ENCODE measurements at places on chromosomes 2 and 18. TPM values are rescaled to one million over a fixed set of nuclear protein-coding genes. Genes with fewer than 3 reads are reported as not detected.

The NPPC gene
- polyA plus RNA-seq, result 1.3 TPM

The RESP18 gene
- not detected for polyA plus RNA-seq

The OSR1 gene
- 0.05 TPM for polyA plus RNA-seq

The GPR35 gene
- polyA plus RNA-seq, result 0.67 TPM

The SULT1C2 gene
- polyA plus RNA-seq, result 2.8 TPM

The CFAP65 gene
- polyA plus RNA-seq, result 0.45 TPM

The ABHD1 gene
- polyA plus RNA-seq, result 0.88 TPM
